Small intestine (tissue), 16 donors: ENCODE measurements at places on chromosomes 6 and 20. TPM values are rescaled to one million over a fixed set of nuclear protein-coding genes. Genes with fewer than 3 reads are reported as not detected.

DNA sequence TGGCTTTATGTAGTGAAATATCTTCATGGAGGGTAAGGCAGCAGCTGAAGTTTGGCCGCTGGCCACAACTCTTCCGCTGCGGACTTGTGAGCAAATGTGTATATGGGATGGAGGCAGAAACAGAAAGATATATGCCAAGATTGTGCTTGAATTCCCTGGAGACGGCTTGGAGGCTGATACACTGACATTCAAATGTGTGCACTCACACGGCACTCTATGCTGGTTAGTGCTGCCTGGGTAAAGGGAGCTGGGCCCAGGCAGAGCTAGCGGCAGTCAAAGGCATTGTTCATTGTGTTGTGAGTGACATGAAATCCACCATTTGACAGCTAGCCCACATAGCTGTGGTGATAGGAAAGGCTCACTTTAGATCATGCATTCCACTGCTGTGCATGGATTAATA lies 202.7 kb downstream of the CLIC5 start:
- DNase-seq = no peak

- no peak for DNase-seq
These were observed 225.5 kb upstream of the MARCKS start for GRCh38 chr6:113631666-113632065.

- DNase-seq = no peak
These were observed 139.4 kb upstream of the RREB1 start for GRCh38 chr6:6968357-6968730.

IMPG1 gene
- polyA plus RNA-seq = not detected
